Esophagus squamous epithelium (tissue), 5 donors: ENCODE measurements at places on chromosomes 7 and 10. TPM values are rescaled to one million over a fixed set of nuclear protein-coding genes. Genes with fewer than 3 reads are reported as not detected.

DNA sequence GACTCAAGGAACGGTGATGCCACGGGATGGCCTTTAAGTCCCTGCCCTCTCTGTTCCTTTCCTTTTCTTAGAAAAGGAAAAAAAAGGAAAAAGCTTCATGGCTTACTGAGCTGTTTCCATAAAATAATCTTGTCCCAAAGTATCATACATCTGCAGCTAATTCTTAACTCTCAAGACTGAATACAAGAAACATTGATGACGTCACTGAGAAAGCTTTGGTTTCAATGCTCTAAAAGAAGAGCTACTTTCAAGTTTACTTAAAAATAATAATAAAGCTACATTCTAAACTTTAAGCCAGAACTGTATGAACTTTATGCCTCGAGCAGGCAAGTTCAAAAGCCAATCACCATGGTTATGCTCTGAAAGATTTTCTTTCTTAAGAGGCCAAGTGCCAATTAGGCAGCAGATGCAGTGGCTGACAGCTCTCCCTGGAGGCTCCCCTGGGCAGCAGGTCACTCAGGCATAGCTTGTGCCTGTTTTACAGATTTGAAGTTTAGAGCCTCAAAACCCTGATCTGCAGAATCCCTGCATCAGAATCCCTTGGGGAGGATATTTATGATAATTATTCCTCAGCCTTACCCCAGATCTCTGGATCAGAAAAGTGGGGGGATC is 165.0 kb downstream of the CHN2 start:
- no peak for DNase-seq
- no peaks in the 10 kb centered on the region for H3K27me3 ChIP-seq
- no peak overlapping the region for H3K27ac ChIP-seq
- H3K4me3 ChIP-seq = no peak overlapping the region
- no peaks in the 10 kb centered on the region for H3K4me1 ChIP-seq
- no peaks in the 10 kb centered on the region for H3K36me3 ChIP-seq

GRCh38 chr10:111344804-111345203 is 268.0 kb downstream of the ADRA2A start:
- DNase-seq = no peak
- H3K27ac ChIP-seq = no peak overlapping the region
- no peak overlapping the region for H3K4me3 ChIP-seq
- peaks cover 6% of the 10 kb centered on the region for H3K27me3 ChIP-seq

Gene AFAP1L2
- 12.4 TPM for total RNA-seq

Gene HTR7
- 1.4 TPM for total RNA-seq

Gene TEX47
- total RNA-seq = not detected

Gene ZNF804B
- not detected for total RNA-seq
